ENCODE measurements at places on chromosomes 2 and 18.

- DNase-seq: no peak
Observed at GRCh38 chr2:201450954-201451291, 335 bp downstream of the TRAK2 start.

- DNase-seq: no peak
Observed at GRCh38 chr2:32976409-32977063, 29.8 kb downstream of the LTBP1 start.

GRCh38 chr2:105822186-105822585 is 77.5 kb downstream of the NCK2 start:
- no peak for DNase-seq

DNA sequence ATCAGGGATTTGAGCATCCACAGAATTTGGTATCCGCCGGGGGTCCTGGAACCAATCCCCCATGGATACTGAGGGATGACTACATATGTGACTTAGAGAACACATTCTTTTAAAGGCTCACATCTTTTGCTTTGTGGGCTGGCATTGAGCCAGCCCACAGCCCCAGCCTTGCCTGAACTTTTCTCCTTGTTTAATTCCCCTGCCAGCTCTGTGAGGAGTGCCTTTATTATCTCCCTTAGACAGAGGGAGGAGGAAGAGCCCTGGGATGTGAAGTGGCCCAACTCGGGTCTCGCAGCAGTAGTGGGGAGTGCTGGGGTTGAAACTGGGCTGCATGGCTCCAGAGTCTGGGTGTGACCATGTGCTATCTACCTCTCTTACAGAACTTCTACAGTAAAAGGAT is 7.6 kb downstream of the TTC39C start:
- DNase-seq: no peak

GRCh38 chr18:13441736-13442135 is 223.2 kb downstream of the LDLRAD4 start:
- DNase-seq: no peak

DNA sequence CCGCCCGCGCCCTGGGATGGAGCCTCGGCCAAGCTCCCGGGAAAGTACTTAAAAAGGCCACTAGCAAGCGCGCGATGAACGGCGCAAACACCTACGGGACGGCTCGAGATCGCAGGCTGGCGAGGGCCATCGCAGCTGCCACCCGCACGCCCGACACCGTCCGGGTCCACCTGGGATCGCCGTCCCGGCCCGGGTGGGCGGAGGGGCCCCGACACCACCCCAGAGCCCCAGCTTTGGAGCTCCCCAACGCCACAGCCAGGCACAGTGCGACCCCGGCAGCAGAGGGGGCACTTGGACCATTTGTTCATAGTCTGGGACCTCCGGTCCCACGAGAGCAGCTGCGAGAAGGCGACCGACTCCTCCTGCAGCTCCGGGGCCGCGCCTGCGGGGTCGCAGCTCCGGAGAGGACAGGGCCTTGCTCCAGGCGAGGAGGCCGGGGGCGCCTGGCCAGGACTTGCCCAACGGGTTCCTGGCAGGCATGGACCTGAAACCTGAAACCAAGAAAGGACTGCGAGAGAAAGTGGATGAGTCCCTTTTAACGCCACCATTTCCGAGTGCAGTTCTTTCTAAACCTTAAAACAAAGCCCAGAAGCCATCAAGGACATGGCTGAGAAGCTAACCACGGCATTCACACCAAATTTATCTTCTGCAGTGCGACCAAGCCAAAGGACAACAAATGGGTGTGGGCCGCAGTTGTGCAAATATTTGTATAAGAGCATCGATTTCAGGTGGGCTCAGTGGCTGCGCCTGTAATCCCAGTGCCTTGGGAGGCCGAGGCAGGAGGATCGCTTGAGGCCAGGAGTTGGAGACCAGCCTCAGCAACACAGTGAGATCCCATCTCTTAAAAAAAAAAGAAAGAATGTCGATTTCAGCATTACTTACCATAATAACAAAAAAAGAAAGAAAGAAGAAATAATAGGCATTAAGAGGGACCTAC is 54.0 kb upstream of the IMP4 start:
- no peak for DNase-seq

GRCh38 chr18:6004119-6004518 is 108.8 kb upstream of the TMEM200C start:
- no peak for DNase-seq

GRCh38 chr18:56637176-56637575 is 1.2 kb downstream of the TXNL1 start:
- DNase-seq: no peak

- DNase-seq: no peak
Observed at GRCh38 chr18:7723558-7723957, 156.4 kb downstream of the PTPRM start.

GRCh38 chr2:238727585-238728329 is 120.1 kb upstream of the TWIST2 start:
- no peak for DNase-seq

DNA sequence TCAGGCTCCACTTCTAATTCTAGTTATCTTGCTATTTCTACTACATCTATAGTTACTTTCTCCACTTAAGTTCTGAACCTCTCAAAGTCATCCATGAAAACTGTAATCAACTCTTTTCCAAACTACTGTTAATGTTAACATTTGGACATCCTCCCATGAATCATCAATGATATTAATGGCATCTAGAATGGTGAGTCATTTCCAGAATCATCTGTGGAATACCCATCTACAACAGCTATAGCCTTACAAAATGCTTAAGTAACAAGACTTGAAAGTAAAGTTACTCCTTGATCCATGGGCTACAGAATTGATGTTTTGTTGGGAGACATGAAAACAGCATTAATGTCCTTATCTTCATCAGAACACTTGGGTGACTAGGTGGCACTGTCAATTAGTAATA is 35.4 kb downstream of the BARD1 start:
- no peak for DNase-seq

GRCh38 chr2:83528767-83529166 is 930.3 kb downstream of the SUCLG1 start:
- DNase-seq: no peak

DNA sequence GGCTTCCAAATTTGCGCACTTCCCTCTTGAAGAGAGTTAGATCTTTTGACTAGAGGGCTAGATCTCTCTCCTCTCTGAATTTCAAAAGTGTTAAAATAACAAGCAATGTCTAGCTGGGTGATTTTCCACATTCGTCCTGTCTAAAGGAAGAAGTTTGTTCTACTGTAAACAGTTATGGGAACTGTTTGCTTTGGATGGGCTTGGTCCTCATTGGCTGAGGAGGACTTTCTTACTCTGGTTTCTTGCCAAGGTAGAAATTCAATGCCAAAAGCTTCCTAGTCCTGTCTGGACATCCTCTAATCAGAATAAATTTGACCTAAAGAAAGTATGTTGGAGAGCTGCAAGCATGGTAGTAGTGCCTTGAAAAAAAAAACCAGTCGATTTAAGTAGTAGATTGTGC is 47.4 kb upstream of the RAPH1 start:
- DNase-seq: no peak

- DNase-seq: no peak
Observed at GRCh38 chr2:241965931-241966412, 96.4 kb downstream of the RTP5 start.

DNA sequence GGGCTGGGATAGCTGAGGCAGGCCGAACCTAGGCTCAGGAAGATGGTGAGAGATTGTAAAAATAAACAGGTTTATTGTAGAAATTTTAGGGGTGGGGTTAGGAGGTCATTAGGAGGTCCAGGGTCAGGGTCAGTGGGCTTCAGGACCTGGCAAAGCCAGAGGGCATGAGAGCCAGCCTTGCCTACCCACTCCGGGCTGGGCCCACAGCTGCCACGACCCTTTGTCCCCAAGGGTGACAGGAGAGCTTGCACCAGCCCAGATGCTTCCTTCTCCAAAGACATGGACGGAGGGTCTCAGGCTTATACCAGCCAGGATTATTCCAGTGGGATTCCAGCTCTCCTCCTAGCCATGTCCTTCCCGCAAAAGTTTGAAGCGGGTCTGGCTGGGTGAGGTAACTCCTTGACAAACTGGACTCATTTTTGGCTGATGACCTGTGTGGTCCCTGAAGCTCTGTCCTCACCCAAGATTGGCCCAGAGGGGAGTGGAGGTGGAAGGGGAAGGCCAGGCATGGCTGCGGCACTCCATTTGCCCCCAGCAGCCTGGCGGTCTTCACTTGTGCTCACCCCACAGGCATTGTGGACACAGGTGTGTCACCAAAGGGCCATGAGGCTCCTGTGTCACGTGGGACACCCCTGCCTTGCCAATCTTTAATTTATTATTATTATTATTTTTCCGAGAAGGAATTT is 23.8 kb upstream of the ATOH8 start:
- DNase-seq: no peak

- no peak for DNase-seq
Observed at GRCh38 chr18:55102501-55102900, 143.2 kb upstream of the CCDC68 start.

GRCh38 chr2:42338567-42339190 is 22.3 kb downstream of the COX7A2L start:
- no peak for DNase-seq

DNA sequence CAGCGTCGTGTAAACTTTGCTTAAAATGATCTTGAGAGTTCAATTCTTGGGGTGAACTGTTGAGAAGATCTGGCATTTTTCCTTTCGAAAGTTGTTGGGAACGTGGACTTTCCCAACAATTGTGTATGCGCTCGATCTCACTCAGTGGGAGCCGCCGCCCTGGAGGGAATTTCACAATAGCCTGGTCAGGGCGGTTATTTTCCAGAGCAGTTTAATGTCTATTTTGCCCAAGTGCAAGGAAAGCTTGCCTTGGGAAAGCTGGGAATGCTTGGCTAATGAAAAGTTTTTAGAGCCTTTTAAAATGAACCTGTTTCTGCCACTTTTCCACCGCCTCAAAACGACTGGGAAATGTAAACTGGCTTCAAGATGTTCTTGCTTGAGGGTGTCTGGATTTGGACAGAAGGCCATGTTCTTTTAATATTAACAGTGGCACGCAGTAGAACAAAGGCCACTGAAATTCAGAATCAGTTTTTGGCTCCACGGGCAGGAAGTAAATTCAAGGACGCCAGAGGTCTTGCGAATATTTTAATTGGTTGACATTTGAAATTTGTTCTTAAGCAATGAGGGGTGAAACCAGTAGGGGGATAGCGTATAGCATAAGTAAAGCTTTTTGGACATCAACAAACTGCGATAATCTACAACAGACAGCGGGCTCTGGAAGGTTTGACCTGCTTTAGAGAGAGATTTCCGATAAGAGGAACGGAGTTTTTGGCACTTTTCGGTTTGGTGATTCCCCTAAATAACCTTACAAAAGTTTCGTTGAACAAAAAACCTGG is 1.2 kb downstream of the CFLAR start:
- DNase-seq: peak; percentile 28

- DNase-seq: no peak
Observed at GRCh38 chr2:44884677-44885076, 56.8 kb upstream of the SIX3 start.

DNA sequence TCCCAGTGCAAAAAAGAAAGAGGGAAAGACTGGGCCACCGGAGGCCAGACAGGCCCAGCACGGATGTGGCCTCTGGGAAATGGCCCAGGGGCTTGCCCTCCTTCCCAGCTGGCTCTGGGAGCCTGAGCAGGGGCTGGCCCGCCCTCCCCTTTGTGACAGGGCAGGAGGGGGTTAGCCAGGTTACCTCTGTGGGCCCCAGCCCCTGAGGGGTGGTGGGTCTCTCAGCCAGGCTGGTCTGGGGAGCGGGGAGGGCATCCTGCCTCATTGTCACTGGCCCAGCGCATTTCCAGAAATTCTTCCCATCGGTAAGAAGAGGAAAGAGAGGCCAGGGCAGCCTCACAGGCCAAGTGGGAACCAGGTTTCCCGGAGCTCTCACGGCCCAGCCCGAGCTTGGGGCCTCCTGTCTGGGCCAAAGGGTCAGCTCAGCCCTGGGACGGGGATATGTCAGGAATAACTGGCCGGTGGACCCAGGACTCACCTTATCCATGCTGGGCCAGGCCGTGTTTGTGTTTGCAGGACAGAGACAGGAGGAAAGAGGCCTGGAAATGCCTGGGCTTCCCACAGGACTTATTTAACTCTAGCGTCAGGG is 182.2 kb downstream of the ZFP36L2 start:
- no peak for DNase-seq

GRCh38 chr2:230552181-230552580 is 136.2 kb downstream of the SP100 start:
- DNase-seq: no peak

- DNase-seq: no peak
Observed at GRCh38 chr2:144030791-144031190, 489.1 kb downstream of the ZEB2 start.

DNA sequence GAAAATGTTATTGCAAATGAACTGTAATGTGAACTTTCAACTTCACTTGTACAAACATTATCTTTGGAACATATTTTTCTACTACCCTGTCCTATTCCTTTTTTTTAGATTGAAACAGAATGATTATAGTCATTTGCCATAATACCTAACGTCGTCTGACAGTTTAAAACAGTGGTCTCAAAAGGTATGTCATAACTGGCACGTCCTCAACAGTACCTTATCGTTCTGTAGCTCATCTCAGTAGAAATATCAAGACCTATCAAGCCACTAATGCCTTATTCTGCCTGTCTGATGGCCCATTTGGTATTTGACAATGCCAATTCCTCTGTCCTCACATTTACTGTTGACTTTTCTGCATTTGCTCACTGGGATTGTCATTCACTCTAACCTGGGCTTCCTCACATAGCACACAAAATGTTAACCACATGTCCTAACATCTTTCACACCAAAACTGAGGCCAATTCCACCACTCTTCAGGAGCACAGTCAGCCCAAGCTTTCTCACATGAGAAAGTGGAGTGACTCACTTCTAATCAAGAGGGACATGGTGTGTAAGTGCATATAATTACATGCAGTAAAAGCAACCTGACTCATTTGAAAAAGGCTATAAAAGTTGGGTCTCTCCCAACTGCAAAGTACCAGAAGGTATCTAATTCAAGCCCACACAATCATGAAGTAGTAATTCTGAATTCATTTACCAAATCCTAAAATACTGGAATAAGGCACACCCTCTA is 34.8 kb downstream of the DNER start:
- DNase-seq: no peak

GRCh38 chr2:217063238-217063755 is 203.4 kb upstream of the TNP1 start:
- no peak for DNase-seq

DNA sequence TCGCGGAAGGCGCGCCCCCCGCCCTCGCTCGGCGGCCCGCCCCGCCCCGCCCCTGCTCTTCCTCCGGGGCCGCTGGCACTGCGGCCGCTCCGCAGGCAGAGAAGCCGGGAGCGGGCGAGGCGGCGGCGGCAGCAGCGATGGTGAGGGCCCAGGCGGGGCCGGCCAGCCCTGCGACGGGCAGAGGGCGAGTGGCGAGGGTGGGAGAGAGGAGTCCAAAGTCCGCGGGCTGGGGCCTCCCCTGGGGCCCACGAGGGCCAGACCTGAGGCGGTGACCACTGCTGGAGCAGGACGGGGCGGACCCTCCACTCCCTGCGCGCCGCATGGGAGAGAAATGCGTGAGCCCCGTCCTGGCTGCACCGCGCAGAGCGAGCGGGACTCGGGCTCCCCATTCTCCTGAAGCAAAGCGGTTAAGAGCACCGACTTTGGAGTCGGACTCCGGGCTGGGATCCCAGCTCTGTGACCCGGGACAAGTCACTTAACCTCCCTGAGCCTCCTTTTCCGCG is at the start of gene VAMP5:
TSS of gene VAMP5 (plus strand) at position 78 of the 503 bp plus-strand sequence. CDS start at position 138, 60 bp downstream.
- peak; percentile 31 for DNase-seq

- DNase-seq: peak; percentile 90
Observed at GRCh38 chr2:10448576-10449485, 704 bp upstream of the ODC1 start.
